ENCODE measurements at places on chromosomes 7 and 10.
A peak's percentile ranks its signal among the peaks of the same experiment; 100 is the strongest.

GRCh38 chr7:117064688-117065087 is 111.4 kb downstream of the ST7 start:
- no peak for DNase-seq

DNA sequence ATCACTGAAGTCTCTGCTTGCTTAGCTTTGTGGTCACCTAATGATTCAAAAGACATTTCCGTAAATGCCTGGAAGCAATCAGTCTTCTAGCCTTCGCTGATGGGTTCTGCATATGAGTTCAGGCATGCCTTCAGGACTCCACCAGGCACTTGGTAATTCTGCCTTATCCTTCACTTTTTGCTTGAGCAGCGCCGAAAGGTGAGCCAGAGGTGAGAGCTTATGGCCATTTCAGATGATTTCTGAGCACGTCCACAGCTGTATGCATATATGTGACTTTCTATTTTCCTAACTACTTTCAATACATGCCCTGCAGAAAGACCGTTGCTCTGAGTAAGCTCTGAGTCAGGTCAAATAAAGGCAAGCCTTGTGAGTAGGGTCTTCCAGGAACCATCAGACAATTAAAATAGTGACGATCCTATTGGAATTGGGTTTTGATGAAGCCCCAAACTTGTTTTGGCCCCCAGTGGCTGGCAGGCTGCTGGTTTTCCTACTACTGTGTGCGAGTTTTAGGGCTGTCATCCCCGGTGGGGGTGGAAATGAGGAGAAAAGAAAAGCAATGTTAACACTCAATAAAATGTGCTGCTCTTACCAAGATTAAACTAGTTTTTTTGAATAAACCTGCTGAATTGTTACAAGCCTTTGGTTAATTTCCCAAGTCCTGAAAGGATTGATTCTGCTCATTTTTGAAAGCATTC is 154.4 kb upstream of the AKR1E2 start:
- no peak for DNase-seq

DNA sequence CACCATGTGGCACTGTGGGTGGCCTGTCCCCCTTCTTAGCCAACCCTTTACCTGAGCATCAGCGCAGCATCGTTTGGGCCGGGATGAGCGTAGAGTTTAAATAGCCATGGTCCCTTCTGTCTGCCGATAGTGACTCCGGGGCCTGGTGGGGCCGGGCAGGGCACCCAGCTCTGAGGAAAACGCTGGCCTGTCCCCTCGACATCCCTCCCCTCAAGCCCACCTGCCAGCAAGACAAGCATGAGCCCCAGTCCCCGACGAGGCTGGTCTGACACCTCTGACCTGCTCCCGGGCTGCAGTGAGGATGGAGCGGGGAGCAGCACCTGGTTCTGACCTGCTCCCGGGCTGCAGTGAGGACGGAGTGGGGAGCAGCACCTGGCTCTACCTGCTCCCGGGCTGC is 31.1 kb upstream of the CNPY1 start:
- DNase-seq: no peak

DNA sequence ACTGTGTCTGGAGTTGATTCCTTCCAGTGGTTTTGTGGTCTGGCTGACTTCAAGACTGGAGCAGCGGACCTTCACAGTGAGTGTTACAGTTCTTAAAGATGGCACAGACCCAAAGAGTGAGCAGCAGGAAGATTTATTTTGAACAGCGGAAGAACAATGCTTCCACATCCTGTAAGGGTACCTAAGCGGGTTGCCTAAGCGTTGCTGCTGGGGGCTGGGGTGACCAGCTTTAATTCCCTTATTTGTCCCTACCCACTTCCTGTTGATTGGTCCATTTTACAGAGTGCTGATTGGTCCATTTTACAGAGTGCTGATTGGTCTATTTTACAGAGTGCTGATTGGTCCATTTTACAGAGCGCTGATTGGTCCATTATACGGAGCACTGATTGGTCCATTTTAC is 13.2 kb downstream of the AKR1B15 start:
- DNase-seq: peak; percentile 43

DNA sequence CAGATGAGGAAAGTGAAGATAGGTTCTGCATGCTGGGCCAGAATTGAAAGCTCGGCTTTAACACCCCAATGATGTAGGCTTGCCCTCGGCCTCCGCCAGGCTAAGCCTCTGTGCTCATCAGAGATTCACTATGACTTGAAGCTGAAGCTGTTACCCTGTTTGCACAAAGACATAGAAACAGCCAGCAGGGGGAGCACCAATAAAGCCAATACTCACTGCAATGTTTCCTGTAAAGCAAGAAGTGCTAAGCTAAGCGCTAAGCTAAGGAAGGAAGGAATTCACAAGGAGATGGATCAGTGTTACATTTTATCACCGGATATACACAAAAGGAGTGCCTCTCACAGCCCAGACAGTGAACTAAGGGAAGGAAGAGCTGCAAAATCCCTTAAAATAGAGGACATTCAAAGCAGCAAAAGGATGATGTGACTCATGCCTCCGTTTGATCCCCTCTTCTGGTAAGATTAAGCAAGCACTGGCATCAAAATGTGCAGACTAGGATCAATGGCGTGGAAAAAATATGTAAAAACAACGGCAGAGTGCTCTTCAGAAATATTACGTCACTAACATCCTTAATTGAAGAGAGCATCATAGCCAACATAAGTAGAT is 153.8 kb downstream of the COBL start:
- peak; percentile 85 for DNase-seq

- no peak for DNase-seq
These were observed 106.0 kb downstream of the UPF2 start for GRCh38 chr10:11936389-11937152.

- no peak for DNase-seq
These were observed 119.8 kb downstream of the EGFR start for GRCh38 chr7:55138663-55139062.

DNA sequence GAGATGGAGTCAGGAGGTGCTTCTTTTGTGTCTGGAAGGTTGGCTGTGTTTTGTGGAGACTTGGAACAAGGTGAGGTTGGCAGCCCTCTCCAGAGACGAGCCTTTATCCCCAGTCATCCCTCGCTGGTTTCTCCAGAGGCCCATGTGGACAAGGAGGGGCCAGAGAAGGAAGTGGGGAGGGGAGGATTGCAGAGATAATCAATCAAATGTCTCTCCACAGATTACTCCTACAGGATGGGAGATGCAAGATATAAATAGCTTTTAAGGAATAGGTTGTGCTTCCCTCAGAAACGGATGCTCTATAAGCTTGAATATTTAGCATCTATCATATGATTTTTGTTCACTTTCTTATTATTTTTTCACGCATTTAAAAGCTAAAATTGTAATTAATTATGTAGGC is 70.4 kb upstream of the VWDE start:
- DNase-seq: no peak

- DNase-seq: no peak
These were observed 39.5 kb downstream of the PRPS1L1 start for GRCh38 chr7:17988141-17988540.

GRCh38 chr10:119235356-119235755 is 28.0 kb downstream of the GRK5 start:
- peak; percentile 84 for DNase-seq

GRCh38 chr7:107051376-107051775 is 6.9 kb downstream of the PRKAR2B start:
- no peak for DNase-seq

GRCh38 chr7:134547397-134548054 is 1.4 kb upstream of the AKR1B15 start:
- peak; percentile 70 for DNase-seq

DNA sequence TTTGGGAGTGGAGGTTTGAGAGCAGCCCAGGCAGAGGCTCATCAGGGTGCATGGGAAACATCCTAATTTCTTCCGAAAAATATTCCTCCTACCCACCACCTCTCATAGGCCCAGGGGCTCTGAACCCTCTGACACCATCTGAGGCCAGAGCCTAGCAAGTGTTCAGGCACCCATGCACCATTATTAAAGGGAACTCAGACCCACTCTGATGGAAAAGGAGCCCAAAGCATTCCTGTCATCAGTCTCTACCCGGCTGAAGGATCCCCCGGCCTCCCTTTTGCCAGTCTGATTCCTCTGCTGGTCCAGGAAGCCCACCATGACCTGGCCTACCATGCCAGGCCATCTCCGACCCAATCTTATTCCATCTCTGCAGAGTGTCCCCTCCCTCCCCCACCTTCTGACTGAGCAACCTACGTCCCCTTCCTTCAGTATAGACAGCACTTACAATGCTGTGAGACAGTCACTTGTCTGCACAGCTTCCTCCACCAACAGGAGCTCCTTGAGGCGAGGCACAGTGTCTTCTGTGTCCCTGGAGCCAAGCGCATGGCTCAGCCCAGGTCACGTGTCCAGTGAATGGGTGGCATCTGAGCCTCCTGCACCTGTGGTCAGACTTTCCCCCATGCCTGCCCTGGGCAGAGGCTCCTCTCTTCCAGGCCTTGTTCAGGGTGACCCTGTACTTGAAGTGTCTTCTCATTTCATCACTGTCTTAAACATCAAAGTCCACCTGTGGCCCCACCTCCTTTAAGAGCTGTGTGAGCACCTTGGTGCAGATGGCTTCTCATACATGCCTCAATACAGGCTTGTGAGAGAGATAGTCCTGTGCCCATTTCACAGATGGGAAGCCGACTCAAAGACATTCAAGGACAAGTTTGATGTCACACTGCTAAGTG is 889 bp upstream of the GPR15LG start:
- no peak for DNase-seq

GRCh38 chr10:25522294-25522693 is 347.5 kb downstream of the GPR158 start:
- DNase-seq: peak; percentile 46

- peak; percentile 85 for DNase-seq
These were observed 27.3 kb downstream of the UBE2H start for GRCh38 chr7:129925416-129926002.

GRCh38 chr10:78412605-78413004 is 378.9 kb downstream of the RPS24 start:
- DNase-seq: no peak

GRCh38 chr7:158432369-158433341 is 155.0 kb downstream of the PTPRN2 start:
- DNase-seq: peak; percentile 51

GRCh38 chr10:26222563-26222962 is 6.0 kb downstream of the GAD2 start:
- DNase-seq: no peak

- no peak for DNase-seq
These were observed 193.8 kb upstream of the WDR11 start for GRCh38 chr10:120657371-120657770.
